ENCODE measurements at places on chromosomes 16 and 17.
A peak's percentile ranks its signal among the peaks of the same experiment; 100 is the strongest.

- no peak for DNase-seq
Observed at GRCh38 chr17:65027305-65027704, 29.2 kb downstream of the GNA13 start.

- no peak for DNase-seq
Observed at GRCh38 chr16:20984019-20984418, 83.4 kb downstream of the LYRM1 start.

DNA sequence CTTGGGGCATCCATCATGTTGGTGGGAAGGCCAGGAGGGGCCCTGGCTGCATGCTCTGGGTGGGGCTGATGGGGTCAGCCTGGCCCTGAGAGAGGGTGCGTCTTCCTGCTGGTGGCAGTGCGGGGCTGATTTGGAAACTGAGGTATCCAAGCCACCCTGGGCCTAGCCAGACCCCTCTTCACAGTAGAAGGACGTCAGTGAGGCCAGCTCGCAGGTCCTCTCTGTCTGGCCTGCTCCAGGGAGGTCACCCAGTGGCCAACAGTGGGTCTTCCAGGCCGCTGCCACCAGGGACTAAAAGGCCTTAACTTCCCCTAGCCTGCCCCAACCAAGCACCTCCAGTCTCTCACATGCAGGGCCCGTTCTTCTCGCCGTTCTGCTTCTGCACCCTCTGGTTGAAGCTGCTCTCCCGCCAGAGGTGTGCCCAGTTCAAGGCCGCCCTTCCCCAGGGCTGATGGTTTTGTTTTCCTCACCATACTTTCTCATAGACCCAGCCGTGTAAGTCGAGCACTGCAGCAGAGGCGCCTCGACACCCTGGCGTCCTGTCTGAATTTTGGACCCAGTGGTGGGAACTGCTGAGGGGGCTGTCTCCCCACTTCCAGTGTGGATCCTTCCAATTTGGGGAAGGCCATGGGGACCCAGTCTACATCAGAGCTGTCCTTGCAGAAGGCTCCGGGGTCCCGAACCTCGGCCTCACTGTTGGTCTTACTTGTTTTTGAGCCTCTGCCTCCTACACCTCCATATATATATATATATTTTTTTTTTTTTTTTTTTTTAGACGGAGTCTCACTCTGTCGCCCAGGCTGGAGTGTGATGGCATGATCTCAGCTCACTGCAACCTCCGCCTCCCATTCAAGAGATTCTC lies 42.9 kb upstream of the CDC42EP4 start:
- DNase-seq: no peak

- DNase-seq: no peak
Observed at GRCh38 chr17:3600529-3601205, 8.5 kb downstream of the TRPV1 start.

DNA sequence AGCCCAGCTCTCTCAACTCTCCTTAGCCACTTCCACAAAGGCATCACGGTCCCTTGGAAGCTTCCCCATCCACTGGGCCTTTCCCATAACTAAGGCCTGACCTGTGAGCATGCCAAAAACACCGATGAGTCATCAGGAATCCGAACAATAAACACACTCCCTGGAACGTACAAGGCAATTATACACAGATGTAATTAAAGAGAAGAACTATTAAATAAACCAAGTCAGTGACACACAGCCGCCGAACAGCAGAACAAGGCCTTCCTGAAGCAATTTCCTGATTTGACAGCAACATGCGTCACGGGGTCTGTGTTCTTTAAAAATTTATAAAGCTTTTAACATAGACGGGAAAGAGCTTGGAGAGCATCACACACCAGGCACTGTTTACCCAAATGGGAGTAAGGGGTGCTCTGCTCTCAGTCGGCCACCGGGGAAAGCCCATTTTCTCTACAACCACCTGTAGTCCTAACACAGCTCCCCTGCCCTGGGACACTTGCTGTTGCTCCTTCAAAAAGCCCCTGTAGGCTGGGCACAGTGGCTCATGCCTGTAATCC lies 29.4 kb downstream of the COG7 start:
- peak; percentile 32 for DNase-seq

GRCh38 chr16:14015033-14015432 lies 56.1 kb upstream of the MRTFB start:
- no peak for DNase-seq

- no peak for DNase-seq
Observed at GRCh38 chr16:58037365-58038057, 12.0 kb downstream of the MMP15 start.

DNA sequence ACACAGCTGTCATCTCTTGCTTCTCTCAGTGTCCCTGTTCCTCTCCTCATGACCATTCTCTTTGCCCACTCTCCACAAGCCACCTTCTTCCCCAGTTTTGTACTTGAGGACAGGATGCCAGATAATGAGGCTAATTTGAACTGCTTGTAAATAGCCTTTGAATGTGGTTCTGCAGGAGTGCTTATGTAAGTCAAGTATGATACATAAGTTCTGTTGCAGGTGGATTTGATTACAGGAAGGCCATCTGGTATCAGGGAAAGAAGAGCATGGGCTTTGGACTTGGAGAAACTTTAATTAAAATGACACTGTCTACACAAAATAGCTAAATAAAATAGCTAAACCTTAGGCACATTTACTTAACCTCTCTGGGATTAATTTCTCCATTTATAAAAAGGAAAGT lies 120.2 kb upstream of the HLF start:
- no peak for DNase-seq

DNA sequence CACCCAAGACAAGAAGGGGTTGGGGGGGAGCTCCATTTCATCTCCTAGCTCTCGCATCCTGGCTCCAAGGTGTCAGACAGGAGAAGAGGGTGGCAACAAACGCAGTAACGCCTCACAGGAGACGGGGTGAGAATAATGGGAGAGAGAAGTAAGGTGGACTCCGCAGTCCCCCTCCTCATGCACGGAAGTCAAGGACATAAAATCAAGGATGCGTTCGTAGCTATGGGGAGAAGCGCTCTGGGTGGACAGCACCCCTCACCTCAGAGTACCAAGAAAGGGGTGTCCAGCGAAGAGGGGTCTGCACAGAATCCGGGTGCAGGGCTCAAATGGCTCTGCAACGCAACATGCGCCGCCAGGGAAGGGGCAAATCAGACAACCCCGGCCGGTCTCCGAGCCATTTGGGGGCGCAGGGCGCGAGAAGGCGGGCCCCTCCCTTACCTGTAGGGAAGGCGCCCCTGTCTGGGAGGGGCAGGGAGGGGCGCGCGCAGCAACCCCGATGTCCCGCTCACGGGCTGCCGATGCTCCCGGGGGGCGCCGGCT lies 555 bp downstream of the HDAC5 start:
- DNase-seq: no peak

- DNase-seq: no peak
Observed at GRCh38 chr16:69217433-69217832, 30.5 kb downstream of the SNTB2 start.

GRCh38 chr16:10942352-10943063 lies at the start of gene DEXI:
DEXI (minus strand) TSS chr16:10942468; CDS start chr16:10942005, 463 bp downstream.
- DNase-seq: peak; percentile 83

- no peak for DNase-seq
Observed at GRCh38 chr17:10772425-10773380, 31.2 kb downstream of the TMEM238L start.

DNA sequence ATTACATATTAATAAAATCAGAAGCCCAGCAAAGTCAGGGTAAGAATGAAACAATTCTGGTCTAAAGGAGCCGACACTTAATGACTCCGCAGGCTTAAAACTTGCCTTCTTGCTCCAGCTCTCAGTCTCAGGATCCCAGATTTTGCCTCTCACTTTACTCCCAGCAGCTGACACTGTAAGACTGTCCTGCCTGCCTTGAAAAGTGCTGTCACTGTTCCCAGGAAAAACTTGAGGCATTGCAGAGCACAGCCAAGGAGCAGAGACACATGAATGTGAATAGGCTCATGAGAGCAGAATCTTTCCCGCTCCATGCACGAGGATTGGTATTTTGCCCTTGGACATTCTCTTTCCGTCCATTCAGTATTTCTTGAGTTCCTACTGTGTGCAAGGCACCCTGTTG lies 457.6 kb upstream of the ZFHX3 start:
- DNase-seq: no peak

GRCh38 chr17:38538906-38539305 lies 66.8 kb downstream of the SRCIN1 start:
- DNase-seq: no peak

DNA sequence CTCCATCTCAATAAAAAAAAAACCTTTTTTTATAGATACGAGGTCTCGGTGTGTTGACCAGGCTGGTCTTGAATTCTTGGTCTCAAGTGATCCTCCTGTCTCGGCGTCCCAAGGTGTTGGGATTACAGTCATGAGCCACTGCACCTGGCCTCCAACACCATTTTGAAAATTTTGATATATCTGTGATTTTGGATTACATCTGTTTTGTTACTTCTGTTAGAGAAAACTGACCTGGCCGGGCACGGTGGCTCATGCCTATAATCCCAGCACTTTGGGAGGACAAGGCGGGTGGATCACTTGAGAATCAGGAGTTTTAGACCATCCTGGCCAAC lies 18.6 kb downstream of the RMI2 start:
- no peak for DNase-seq

- no peak for DNase-seq
Observed at GRCh38 chr17:48628649-48629410, 2.7 kb upstream of the HOXB9 start.

DNA sequence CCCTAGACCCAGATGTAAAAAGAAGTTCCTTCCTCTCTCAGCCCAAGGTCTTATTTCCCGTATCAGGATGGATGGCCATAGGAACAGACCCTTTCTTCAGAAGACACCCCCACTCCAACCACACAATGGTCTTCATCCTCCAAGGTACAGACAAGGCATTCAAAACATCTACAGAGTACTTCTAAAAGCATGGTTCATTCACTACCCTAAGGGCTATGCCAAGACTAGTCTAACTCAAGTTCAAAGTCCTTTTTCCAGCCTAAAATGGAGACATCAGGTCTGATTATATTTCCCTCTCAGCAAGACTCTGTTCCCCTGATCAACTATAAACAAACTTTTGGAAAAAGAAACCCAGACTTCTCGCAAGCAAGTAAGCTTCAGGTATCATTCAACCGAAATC lies 388.9 kb downstream of the NPIPA8 start:
- DNase-seq: no peak

GRCh38 chr17:360092-360750 lies 7.6 kb upstream of the RPH3AL start:
- no peak for DNase-seq

DNA sequence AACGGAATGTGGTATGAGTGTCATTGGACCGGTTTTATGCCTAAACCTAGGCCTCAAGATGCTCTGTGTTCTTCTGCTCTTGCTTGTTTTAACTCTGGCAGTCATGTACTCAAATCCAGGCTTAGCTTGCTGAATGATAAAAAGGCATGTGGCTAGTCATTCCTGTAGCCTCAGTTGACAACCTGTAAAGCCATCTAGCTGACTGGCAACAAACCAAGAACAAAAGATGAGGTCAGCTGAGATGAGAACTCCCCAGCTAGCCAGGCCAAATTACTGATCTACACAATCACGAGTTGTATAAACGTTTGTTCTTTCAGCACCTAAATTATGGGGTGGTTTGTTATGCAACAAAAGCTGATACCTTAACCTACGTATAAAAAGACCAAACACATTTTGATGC lies 1406.0 kb upstream of the CDH8 start:
- DNase-seq: no peak

- no peak for DNase-seq
Observed at GRCh38 chr17:56648806-56649205, 55.3 kb downstream of the NOG start.

GRCh38 chr17:45575126-45575885 lies 84.8 kb upstream of the PLEKHM1 start:
- DNase-seq: no peak

DNA sequence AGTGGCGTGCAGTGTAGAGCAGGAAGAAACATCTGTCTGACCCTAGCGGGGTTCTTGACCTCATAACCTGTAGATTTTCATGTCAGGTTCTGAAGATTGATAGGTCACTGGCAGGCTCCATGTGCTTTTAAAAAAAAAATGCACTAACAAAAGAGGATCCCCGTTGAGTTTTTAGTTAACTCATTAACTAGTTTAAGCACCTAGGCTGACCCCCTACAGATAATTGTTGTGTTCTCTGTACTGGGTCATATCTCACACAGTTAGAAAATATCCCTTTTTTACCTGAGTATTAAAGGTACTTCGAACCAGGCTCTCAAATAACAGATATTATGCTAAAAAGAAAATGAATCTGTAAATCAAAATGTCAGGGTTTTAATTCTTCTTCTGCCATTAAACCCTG lies 676.6 kb downstream of the CDH11 start:
- DNase-seq: no peak

DNA sequence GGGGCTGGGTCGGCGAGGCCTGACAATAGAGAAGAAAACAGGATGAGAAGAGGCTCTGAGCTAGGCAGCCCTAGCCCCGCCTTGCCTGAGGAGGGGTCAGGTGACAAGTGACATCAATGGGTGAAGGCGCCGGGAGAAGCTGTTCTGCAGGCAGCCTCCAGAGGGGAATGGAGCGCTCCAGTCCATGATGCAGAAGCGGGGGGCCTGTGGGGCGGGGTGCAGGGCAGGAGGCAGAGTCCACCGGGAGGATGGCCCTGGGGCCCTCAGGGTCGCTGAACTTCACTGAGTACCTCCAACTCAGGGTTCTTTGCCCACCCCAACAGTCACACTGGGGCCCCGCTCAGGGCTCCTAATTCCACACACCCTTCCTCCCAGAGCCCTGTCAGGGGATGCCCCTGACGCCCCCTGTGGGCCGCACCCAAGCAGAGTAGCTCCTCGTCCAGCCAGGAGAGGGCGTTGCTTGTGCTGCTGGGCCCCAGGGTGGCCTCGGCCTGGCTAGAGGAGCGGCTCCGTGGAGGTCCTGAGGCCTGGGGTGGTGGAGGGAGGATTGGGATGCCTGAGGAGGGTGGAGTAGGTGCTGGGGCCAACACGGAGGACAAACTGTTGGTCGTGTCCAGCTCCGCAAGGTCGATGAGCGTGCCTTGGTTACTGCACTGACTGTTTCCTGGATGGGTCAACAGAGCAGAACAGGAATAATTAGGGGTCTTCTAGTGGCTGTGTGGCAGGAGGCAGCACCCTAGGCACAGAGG lies 20.8 kb downstream of the GGA3 start:
- DNase-seq: peak; percentile 83

- no peak for DNase-seq
Observed at GRCh38 chr16:70706948-70707465, 21.2 kb upstream of the MTSS2 start.

GRCh38 chr17:15409721-15410250 lies 57.6 kb downstream of the CDRT4 start:
- no peak for DNase-seq

- no peak for DNase-seq
Observed at GRCh38 chr16:57179215-57179828, 6.5 kb downstream of the PSME3IP1 start.

GRCh38 chr17:75979705-75980187 lies 706 bp downstream of the TEN1 start:
- DNase-seq: no peak

GRCh38 chr16:85447693-85448313 lies 165.3 kb upstream of the GSE1 start:
- DNase-seq: no peak

DNA sequence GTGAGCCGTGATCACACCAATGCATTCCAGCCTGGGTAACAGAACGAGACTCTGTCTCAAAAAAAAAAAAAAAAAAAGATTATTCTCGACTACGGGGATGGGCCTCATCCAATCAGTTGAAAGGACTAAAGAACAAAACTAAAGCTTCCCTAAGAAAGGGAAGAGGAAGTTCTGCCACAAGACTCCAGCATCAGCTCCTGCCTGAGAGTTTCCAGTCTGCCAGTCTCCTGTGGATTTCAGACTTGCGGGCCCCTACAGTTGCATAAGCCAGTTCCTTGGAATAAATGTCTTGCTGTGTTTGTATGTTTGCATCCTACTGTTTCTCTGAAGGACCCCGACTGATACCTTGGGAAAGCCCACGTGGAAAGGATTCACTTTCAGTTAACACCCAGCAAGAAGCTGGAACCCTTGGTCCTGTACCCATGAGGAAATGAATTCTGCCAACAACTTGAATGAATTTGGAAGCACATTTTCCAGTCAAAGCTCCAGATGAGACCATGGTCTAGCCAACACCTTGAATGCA lies 26.3 kb upstream of the FZD2 start:
- no peak for DNase-seq
